ENCODE measurements at places on chromosomes 16 and 17.

- DNase-seq, result no peak
Measured at GRCh38 chr16:88274847-88275246, 107.9 kb upstream of the ZNF469 start.

DNA sequence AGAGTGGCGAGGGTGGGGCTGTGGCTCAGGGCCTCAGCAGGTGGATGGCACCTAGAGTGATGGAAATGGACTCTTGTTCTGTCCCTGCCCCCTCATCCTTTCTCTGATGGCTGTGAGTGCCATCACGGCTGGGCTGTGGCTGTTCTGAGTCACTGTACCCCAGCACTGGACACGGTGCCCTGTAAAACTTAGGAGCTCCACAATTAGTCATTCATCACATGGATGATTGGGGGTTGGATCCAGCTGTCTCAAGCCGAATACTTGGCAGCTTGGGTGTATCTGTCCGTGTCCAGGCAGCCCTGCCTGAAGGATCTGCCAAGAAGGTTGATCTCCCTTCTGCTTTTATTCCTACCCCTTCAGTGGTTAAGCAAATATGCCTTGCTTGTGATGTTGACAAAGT, 295.5 kb upstream of the EEF2KMT start:
- no peak for DNase-seq

DNA sequence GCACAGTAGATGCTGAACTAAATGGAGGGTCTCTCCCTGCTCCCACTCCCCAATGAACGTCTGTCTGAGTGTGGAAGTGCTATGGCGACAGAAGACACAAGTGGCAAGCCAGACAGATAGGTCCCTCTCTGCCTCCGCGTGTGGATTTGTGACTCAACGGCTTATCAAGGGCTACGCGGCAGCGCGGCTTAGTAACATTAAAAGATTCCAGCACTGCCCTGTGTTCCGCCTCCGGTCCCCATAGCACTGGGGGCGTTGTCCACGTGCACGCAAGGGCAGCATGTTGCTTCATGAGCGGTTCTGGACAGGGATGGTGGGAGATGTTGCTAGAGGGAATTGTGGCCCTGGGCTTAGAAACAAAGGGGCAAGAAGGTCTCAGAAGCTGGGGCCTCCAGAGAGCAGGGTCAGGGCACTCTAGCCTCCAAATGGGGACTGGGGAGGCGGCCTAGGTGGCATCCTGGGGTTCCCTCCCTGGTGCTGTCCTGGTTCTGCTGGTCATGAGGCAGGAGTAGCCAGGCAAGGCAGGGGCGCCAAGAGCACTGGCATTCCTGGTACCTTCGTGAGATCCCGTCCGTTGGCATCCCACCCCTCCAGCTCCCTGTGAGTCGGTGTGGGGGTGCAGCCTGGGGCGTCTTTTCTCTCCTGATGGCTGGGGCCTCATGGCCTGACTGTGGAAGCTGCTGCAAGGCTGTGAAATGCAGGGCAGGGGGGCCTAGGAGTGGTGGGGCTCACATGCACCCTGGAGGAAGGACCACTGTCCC, 9.1 kb downstream of the CRHR1 start:
- DNase-seq, result no peak

GRCh38 chr16:88456356-88457292, 3.5 kb downstream of the ZFPM1 start:
- DNase-seq, result no peak

DNA sequence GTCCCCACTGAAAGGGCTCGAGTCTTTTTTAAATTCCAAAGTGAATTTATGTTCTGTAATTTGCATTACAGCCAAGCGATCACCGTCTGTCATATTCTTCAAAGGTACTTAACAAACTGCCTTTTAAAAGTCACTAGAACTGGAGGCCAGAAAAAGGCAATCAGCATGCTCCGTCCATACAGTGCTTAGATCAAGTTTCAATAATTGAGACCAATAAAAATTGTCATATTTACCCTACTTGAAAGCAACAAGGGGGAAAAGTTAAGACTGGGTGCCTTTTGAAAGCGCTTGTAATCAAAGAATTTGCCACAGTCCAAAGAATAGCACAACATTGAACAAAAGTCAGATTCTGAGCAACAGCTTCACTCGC, 9.0 kb upstream of the ZFHX3 start:
- DNase-seq, result no peak

DNA sequence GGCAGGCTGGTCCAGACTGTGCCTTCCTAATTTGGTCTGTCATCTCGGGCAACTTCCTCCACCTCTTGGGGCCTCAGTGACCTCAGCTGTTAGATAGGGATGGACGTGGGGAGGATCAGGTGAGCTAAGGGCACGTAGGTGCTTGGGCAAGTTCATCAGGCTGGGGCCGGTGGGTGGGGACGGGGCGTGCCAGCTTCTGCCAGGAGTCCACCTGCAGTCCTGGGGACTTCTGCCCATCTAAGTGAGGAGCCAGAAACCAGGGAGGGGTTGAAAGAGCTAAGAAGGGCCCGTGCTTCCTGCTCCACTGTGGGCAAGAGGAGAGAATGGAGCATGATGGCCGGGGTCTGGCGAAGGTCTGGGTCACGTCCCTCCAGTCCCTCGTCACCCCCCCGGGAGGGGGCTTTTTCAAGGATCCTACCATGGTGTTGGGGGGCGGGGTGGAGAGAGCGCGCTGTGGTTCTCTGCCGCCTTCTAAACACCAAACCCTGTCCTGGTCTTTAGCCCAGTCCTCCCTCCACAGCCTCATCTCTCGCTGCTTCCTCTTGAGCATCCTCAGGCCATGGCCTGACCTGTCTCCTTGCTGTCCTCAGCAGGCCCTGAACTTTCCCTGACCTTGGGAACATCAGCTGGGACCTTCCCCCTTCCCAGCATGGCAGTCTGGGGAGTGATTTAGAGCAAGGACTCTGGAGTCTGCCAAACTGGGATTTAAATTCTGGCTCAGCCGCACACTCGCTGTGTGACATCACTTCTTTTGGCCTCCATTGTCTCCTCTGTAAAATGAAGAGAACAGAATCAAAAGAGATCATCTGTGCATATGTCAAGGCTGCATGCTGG, 21.6 kb downstream of the SPNS2 start:
- no peak for DNase-seq

DNA sequence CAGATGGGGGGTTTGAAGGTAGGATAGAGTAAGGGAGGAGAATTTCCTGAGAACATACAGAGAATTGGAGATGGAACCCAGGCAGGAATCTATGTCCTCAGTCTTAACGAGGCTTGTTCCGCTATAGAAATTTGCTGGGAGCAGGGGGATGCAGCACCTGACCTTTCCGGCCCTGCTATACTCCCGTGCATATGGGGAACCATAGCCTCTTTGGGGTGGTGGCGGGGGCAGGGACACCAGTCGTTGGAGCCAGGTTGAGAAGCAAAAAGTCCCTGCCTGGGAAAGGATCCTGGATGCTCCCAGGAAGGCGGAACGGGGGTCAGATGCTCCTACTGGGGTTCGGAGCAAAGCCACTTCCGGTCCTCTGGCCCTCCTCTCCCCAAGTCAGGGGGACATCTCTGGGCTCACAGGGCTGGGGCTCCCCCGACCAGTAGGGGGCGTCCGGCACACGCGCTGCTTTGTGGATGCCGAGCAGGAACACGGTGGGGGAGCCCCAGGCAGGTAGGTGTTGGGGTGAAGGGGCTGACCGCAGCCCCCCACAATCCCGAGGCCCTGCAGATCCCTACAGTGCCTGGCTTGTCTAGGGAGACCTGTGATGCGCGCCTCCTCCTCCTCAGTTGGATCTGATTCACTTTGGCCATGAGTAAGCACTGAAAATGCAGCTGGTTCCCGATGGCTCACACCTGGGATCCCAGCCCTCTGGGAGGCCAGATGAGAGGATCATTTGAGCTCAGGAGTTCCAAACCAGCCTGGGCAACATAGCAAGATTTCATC, 15.5 kb upstream of the TFAP4 start:
- DNase-seq, result peak; percentile 77

- peak; percentile 72 for DNase-seq
Measured at GRCh38 chr16:75529056-75529905, 6.6 kb downstream of the CHST5 start.

DNA sequence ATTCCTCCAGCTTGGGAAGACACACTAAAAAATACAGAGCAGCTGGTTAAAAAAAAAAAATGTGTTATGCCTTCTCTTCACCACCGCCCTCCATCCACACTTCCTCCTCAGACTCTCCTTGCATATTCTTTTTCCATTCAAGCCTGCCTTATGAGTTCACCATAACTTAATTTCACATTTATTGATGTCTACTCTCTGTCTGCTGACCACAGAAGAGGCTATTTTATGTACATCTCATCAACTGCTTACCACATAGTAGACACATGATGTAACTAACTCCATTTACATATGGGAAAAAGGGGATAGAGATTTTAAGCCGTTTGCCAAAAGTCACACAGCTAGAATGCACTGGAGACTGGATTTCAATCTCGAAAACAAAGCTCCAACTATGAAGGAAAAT, 409.8 kb downstream of the CDH11 start:
- DNase-seq, result no peak

GRCh38 chr17:38751144-38751807, 1.3 kb upstream of the PSMB3 start:
- DNase-seq, result no peak

- no peak for DNase-seq
Measured at GRCh38 chr16:67704110-67704509, 15.0 kb downstream of the GFOD2 start.

DNA sequence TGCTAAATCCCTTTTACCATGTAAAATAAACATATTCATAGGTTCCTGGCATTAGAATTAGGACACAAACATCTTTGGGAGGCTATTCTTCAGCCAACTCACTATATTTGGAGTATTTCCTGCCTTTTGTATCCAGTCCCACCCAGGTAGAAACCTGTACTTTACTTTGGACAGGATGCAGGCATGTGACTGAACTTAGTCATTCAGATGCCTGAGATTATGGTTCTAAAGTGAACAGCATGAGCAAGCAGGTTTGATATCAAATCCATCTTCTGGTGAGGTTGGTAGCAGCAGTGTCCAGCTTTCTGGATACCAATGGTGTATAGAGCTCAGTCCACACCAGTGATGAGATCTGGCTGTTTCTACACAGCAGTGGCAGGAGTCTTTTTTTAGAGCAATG, 20.2 kb downstream of the CA10 start:
- no peak for DNase-seq

DNA sequence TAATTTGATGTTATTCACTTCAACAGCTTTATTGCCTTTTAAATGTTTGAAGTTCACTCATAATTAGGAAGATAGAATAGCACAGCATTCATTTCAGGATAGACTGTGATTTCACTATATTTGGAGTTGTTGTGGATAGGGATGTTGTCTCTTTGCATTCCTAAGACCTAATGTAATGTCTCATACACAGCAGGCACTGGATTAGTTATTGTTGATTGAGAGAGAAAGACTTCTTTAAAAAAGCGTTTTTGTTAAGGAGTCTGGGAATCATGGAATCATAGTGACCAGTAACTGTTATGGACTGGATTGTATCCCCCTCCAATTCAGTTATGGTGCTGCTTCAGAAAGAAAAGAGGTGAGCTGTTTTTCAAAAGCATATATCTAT, 122.0 kb downstream of the USP22 start:
- DNase-seq, result no peak

DNA sequence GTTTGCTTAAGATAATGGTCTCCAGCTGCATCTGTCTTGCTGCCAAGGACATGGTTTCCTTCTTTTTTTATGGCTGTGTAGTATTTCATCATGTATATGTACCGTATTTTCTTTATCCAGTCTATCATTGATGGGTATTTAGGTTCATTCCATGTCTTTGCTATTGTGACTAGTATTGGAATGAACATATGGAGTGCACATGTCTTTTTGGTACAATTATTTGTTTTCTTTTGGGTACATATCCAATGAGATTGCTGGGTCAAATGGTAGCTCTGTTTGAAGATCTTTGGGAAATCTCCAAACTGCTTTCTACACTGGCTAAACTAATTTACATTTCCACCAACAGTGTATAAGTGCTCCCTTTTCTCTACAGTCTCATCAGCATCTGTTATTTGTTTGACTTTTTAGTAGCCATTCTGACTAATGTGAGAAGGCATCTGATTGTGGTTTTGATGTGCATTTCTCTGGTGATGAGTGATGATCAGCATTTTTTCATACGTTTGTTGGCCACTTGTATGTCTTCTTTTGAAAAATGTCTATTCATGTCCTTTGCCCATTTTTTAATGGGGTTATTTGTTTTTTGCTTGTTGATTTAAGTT, 66.2 kb downstream of the TNFRSF13B start:
- no peak for DNase-seq

DNA sequence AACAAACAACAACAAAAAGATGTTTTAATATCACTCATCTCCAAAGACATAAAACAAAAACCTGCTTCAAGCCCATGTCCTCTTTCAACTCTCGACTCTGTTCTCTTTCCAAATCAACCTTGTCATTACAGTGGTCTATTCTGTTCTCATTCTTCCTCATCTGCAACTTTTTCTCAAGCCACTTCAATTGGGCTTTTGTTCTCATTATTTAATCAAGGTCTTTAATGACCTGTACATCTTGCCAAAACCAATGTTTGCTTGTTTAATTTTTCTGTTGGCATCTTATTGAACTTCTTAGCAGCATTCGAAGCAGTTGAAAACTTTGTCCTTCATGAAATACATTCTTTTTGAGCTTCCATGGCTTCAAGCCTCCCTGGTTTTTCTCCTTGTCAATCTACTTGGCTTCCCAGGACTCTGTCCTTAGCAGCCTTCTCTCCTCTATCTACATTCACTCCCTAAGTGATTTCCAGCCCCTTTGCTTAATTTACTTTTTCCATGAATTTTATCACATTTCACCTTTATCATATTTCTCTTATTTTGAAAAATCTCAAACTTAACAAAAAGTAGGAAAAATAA, 19.6 kb upstream of the RABEP1 start:
- DNase-seq, result no peak

- DNase-seq, result peak; percentile 89
Measured at GRCh38 chr16:87581857-87582215, 20.5 kb upstream of the JPH3 start.

- peak; percentile 39 for DNase-seq
Measured at GRCh38 chr16:49923411-49923810, 67.5 kb upstream of the ZNF423 start.

GRCh38 chr16:27174007-27174406, 29.3 kb upstream of the KDM8 start:
- no peak for DNase-seq

- peak; percentile 56 for DNase-seq
Measured at GRCh38 chr17:17322516-17323510, 19.6 kb downstream of the NT5M start.

DNA sequence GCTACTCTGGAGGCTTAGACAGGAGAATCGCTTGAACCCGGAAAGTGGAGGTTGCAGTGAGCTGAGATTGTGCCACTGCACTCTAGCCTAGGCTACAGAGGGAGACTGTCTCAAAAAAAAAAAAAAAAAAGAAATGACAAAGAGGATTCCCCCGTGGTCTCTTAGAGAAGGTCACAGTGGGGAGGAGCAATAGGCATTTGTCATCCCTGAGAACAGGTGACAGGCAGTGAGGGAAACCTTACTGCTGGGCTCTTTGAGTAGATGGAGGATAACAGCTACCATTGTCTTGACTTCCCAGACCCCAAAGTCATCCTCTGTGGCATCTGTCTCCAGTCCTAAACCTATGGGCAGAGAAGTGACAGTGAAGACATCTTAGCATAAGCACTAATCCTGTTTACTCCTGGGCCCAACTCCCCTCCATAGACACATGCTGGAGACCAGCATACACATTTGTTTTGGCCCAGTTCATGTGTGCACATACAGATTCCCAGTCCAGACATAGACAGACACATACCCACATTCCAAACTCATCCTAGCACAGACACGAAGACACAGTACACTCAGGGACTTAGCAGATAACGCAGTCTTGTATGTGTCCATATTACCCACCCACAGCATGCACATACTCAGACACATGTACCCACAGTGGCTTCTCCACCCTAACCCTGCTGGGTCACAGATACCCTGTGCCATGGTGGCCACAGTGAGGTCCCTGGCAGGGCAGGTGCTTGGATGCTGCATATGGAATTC, 2.7 kb downstream of the ESRP2 start:
- DNase-seq, result no peak

GRCh38 chr16:49621241-49622083, 234.4 kb downstream of the ZNF423 start:
- DNase-seq, result peak; percentile 69

Measured in aorta (tissue), 5 donors.